NCI-H1048 (cell line): ENCODE measurements at places on chromosomes 16 and 17.

DNA sequence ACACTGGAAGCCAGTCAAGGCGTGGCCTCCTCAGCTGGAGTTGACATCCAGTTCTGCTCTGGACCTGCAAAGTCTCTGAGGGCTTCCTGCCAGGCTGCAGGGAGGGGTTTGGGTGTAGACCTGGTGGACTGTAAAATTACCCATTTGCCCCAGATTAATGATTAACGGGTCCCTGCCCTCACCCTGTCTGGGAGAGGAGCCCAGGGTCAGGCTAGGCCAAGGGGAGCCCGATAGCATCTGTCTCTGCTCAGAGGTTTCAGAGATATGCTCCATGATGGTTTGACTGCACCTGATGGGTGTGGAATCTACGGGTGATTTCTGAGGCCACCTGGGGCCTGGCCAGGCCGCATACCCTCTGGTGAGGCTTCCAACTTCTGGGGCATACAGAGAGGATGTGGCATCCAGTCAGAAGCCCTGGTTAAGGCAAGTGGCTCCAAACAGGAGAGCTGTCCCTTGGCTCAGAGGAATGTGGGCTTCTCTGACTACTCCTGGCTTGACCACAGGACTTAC, 11.2 kb downstream of the PPY start:
- no peak for DNase-seq

DNA sequence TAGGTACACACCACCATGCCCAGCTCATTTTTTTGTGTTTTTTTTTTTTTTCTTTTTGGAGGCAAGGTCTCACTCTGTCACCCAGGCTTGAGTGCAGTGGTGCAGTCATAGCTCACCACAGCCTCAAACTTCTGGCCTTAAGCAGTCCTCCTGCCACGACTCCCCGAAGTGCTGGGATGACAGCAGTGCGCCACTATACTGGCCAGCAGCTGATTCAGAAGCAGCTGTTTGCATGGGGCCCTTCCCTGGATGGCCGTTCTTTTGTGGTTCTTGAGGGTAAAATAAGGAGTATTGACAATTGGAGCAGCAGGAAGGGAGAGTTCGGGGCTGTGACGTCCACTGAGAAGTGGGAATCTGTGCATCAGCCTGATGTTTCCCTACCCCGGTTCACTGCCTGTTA, 41.6 kb downstream of the KIAA0513 start:
- DNase-seq: no peak

- DNase-seq: no peak
Measured at GRCh38 chr17:75093548-75094158, 5.9 kb downstream of the SLC16A5 start.

DNA sequence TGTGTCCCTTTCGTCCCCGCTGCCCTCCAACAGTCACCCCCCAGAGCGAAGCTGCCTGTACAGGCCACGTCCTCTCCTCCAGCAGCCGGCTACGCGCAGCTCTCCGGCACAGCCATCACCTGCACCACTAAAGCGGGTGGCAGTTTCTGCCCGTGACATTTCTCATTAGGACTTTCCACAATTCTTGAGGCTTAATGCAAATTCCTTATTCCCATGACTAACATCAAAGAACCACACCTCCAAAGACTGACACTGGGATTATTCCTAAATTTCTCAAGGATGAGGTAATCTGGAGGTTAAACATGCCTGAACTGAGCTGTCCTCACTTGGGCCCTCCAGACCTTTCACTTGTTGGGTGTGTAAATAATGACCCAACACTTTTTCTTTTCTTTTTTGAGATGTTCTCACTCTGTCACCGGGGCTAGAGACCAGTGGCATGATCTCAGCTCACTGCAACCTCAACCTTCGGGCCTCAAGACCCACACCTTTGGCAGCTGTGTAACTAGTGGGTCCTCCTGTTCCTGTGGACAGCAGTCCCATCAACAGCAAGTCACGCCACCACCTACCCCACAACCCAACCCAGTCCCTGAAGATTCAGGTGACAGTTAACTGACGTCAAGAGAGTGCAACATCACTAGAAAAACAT, 11.7 kb downstream of the ANKRD11 start:
- no peak for DNase-seq

- DNase-seq: no peak
Measured at GRCh38 chr16:27179500-27180072, 23.7 kb upstream of the KDM8 start.

GRCh38 chr16:70159355-70160348, 13.9 kb upstream of the CLEC18C start:
- DNase-seq: no peak

DNA sequence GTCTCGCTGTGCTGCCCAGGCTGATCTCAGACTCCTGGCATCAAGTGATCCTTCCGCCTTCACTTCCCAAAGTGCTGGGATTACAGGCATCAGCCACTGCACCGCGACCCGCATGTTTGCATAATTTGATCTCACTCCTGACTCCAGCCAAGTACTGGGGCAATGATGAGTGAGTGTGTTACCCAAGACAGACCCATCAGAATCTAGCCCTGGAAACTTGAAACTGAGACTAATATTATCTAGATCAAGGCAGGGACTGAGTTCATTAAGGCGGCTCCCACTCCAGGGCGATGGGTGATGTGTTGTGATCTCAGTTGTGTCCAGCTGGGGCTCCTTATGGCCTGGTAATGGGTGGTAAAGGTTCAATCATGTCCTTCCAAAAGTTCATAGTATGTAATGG, 53.4 kb downstream of the EMP2 start:
- no peak for DNase-seq

DNA sequence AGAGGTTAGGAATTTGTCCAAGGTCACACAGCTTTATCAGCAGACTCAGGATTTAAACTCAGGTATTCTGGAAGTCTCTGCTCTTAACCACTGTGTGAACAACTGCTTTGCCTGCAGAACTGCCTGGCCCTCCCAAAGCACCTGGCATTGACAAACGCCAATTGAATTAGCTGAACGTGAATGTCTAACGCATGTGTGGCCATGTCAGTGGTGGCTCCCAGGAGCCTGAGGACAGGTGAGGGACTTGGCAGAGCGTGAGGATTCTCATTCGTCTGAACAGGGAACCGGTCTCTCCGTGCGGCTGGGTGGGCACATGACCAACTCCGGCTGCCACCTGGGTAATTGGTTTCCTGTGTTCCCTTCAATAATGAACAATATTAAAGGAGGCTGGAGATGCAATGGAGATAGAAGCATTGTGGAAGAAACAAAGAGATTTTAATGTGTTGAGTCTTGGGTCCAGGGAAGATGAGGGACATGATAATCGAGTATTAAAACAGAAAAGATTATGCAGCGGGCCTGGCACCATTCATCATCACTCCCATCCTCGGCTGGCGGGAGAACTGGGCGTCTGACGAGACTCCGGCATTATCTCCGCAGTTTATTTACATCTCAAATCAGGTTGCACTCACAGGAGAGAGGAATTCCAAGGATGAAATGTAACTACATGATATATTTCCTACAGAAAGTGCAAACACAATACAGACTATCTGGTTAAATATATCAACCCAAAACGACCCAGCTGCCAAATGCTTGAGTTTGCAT, 113.5 kb downstream of the NPIPB5 start:
- no peak for DNase-seq

GRCh38 chr17:76121932-76122430, 18.4 kb upstream of the EXOC7 start:
- no peak for DNase-seq
